ENCODE measurements at places on chromosomes 7 and 10. TPM values are rescaled to one million over a fixed set of nuclear protein-coding genes. Genes with fewer than 3 reads are reported as not detected.

NEURL1 gene
- total RNA-seq, result 1.00 TPM

NUTM2E gene
- total RNA-seq, result not detected

POLD2 gene
- total RNA-seq, result 95.3 TPM

HTR7 gene
- total RNA-seq, result 1.1 TPM

TNS3 gene
- total RNA-seq, result 38.6 TPM

TMEM273 gene
- total RNA-seq, result not detected

Measured in uterine smooth muscle cell (primary cell).